ENCODE measurements at places on chromosomes 13 and 19.

DNA sequence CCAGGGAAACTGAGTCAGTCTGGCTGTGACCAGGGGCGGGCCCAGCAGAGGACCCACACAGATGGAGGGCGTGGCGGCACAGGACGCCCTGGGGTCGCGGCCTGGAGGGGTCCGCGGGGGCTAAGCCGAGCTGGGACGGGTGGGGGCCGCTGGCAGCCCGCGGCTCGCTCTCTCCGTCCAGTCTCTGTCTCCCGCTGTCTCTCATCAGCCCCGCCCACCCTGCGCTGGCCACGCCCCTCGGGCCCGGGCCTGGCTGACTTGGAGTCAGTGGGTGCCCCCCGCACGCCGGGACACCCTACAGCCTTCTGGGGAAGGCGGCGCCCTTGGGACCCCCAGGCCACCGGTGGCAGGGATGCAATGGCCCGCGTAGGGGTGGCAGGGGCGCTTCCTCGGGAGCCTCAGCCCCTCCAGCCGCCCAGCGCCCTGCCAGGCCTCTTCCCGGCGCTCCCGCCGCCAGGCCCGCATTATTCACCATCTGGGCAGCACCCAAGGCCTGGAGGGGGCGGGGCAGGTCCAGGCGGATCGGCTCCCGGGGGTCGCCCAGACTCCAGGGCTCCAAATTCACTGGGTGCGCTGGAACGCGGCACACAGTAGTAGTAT, at the start of gene TBXA2R:
TSS of gene TBXA2R (minus strand) at position 186 of the 600 bp plus-strand sequence. CDS start 6,241 bp downstream, outside the sequence.
- peak; percentile 71 for DNase-seq
- peak within 1 kb of the TSS; percentile 52 for H3K4me3 ChIP-seq
- no peak within 1 kb of the TSS for H3K27ac ChIP-seq
- peaks cover 6% of the 10 kb centered on the region for H3K27me3 ChIP-seq

DNA sequence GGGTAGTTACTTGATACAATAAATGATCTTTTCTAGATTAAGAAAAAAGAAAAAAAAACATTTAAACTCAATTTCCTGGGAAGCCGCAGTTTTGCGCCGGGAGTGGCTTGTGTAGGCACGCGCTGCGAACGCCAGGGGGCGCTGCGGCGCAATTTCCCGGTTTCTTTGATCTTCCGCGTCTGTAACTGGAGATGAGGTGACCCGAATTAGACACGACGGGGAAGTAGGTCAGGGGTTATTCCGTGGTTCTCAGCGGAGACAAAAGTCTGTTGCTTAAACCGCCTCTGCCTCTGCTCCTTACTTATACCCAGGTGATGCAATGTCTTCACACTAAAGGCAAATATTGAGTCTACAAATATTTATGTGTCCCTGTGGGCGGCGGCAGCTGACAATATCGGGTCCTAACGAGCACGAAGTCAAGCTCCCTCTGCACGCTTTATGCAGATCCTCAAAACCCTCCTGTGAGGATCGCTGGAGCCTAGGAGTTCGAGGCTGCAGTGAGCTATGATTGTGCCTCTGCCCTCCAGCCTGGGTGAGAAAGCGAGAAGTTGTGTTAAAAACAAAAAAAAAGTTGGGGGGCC, 15.2 kb downstream of the STXBP2 start:
- peak overlapping the region; percentile 75 for H3K4me3 ChIP-seq
- peak; percentile 80 for DNase-seq
- peaks cover 4% of the 10 kb centered on the region for H3K27me3 ChIP-seq
- no peak overlapping the region for H3K27ac ChIP-seq
- peaks cover 32% of the 10 kb centered on the region for H3K4me1 ChIP-seq

DNA sequence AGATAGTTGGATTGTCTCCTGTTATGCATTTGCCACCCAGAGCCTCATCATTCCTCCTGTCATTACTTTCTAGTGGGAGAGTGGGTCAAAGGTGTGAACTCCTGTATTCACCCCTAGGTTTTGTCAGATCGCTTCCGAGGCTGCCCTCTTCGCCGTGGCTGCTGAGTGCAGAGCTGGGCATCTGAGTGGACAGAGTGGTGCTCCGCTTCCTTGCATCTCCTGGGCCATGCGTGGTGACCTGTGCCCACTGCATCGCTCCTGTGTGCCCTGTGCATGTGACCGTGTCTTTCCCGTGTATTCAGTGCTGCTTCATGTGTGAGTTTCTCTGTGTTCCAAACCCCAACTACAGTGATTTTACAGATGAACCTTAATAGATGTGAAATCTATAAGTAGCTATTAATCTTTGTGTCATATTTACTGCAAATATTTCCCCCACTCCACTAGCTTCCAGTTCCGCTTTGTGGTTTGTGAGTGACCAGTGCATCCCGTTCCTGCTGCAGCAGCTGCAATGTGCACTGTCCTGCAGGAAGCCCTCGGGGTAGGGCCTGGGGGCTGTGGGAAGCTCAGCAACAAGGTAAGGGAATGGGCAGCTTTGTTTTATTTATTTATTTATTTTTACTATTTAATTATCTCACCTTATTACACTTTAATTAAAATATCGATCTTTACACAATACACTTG, 53.1 kb downstream of the C13orf46 start:
- H3K27ac ChIP-seq = no peak overlapping the region
- no peaks in the 10 kb centered on the region for H3K4me1 ChIP-seq
- no peak for DNase-seq
- H3K4me3 ChIP-seq = no peak overlapping the region

- no peak overlapping the region for H3K4me3 ChIP-seq
- DNase-seq = no peak
- H3K4me1 ChIP-seq = no peaks in the 10 kb centered on the region
- H3K27me3 ChIP-seq = no peaks in the 10 kb centered on the region
Measured at GRCh38 chr13:56332671-56333070, 808.0 kb upstream of the PRR20A start.

GRCh38 chr13:97116754-97117153, 105.4 kb upstream of the MBNL2 start:
- H3K27ac ChIP-seq = no peak overlapping the region
- DNase-seq = no peak
- peaks cover 19% of the 10 kb centered on the region for H3K4me1 ChIP-seq
- peaks cover 75% of the 10 kb centered on the region for H3K27me3 ChIP-seq
- no peak overlapping the region for H3K4me3 ChIP-seq

DNA sequence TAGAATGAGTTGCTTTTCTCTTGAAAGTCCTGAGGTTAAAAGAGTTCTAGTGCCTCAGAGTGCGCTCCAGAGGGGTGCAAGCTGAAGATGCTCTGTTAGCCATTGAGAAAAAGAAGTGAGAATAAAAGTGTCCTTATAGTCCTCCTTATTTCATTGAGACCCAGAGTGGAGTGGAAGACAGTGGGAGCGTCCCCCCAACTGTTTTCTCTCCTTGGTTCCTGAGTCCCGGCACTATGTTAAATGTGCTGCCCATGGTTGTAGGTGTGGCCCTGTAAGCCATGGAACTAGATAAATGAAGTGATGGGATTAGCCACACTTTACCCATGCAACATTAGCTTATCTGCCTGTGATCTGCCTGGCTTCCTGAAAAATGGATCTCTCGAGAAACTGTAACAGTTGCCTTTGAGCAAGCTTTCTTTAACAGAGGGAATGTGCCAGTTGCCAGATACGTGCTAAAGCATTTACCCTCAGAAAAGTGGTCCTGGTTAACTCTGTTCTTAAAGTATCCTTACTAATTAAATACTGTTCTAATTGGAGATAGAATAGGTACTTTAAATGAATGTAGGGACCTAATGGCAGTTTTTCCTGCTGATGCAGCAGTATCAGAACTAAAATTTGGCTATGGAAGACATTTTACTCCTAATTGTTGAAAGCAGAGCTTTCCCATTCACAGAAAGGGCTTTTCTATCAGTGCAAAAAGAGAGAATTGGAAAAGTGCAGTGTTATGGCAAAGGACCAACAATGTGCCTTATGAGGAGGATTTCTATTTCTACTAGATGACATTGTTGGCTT, 21.4 kb upstream of the PSG9 start:
- H3K27ac ChIP-seq = no peak overlapping the region
- no peaks in the 10 kb centered on the region for H3K27me3 ChIP-seq
- peaks cover 15% of the 10 kb centered on the region for H3K36me3 ChIP-seq

- no peak overlapping the region for H3K4me3 ChIP-seq
- peaks cover 33% of the 10 kb centered on the region for H3K4me1 ChIP-seq
- DNase-seq = no peak
Measured at GRCh38 chr13:114071991-114072390, 60.4 kb downstream of the RASA3 start.

DNA sequence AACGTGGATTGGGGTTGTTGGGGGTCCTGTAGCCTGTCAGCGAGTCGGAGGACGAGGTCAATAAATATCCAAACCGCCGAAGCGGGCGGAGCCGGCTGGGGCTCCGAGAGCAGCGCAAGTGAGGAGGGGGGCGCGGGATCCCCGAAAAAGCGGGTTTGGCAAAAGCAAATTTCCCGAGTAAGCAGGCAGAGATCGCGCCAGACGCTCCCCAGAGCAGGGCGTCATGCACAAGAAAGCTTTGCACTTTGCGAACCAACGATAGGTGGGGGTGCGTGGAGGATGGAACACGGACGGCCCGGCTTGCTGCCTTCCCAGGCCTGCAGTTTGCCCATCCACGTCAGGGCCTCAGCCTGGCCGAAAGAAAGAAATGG, 754 bp upstream of the SIX5 start:
- DNase-seq = peak; percentile 60
- H3K4me3 ChIP-seq = peak overlapping the region; percentile 96
- peaks cover 4% of the 10 kb centered on the region for H3K27me3 ChIP-seq
- no peaks in the 10 kb centered on the region for H3K36me3 ChIP-seq
- H3K27ac ChIP-seq = peak overlapping the region; percentile 44
- peaks cover 5% of the 10 kb centered on the region for H3K4me1 ChIP-seq

DNA sequence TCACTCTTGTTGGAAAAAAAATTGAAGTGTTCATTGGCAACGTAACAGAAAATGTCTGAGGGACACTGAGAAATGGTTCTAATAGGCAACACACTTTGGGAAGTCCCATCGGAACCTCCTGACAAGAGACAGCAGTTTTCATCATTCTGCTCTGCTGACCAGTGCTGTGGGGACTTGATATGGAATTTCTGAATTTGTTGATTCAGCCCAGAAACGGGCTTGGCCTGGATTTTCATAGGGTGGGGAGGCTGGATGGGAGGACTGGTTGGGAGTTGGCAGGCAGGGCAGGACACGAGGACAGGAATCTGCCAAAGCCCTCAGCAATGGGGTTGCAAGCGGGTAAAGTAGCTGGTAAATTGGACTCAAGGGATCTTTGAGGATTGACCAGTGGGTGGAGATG, 96.5 kb downstream of the DCT start:
- no peak overlapping the region for H3K4me3 ChIP-seq
- H3K27ac ChIP-seq = no peak overlapping the region
- DNase-seq = no peak
- H3K36me3 ChIP-seq = no peaks in the 10 kb centered on the region
- no peaks in the 10 kb centered on the region for H3K4me1 ChIP-seq
- H3K27me3 ChIP-seq = peaks cover 30% of the 10 kb centered on the region
